ENCODE measurements at places on chromosomes 16 and 17.
A peak's percentile ranks its signal among the peaks of the same experiment; 100 is the strongest.

DNA sequence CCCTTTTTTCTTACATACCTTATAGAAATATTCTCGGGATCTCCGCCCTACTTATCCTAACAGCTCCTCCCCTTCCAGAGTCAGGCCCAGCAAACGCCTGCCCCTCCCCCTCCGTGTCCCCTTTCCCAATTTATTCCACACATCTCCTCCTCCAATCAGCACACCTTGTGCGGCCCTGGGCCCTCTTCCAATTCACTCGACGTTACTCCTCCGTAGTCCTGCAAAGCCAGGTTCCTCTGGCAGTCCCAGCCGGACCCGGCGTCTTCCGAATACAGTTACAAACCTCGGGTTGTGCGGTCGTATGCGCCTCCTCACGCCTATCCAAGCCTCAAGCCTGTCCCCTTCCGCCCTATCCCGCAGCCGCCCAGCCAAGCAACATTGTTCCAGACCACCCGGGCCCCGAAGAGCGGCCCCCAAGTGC, 677 bp downstream of the CBX1 start:
- no peak for DNase-seq

- peak; percentile 81 for DNase-seq
Measured at GRCh38 chr17:27381007-27381501, 75.2 kb upstream of the KSR1 start.

- no peak for DNase-seq
Measured at GRCh38 chr16:62249069-62249468, 212.8 kb upstream of the CDH8 start.

DNA sequence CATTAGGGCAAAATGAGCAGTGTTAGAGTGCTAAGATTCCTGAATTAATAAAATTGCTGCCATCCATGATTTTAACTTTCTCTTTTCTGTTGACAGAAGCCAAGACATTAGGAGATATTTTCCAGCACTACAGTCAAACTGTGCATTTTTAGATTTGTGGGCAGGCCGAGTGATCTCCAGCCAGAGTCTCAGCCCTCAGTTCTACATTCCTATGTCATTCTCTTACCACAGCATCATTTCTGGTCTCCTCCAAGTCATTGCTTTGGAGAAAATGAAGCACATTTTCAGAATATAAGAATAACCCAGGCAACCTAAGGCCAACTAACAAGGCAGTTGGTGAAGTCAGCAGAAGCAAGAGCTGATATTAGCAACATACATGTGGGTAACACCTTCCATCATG, 74.6 kb upstream of the NUDT7 start:
- no peak for DNase-seq

DNA sequence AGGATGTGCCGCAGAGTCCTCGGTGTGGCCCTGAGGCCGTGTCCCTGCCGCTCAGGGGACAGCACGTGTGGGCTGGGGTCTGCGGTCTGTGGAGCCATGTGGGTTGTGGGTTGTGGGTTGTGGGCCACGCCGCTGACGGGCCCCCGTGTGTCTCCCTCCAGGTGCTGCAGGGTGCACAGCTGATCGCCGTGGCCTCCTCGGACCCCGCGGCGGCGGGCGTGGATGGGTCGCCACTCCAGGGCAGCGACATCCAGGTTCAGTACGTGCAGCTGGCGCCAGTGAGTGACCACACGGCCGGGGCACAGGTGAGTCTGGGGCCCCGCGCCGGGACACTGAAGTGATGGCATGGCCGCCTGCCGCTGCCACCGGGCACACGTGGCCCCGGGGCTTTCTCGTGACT, 120.7 kb downstream of the BANP start:
- no peak for DNase-seq

DNA sequence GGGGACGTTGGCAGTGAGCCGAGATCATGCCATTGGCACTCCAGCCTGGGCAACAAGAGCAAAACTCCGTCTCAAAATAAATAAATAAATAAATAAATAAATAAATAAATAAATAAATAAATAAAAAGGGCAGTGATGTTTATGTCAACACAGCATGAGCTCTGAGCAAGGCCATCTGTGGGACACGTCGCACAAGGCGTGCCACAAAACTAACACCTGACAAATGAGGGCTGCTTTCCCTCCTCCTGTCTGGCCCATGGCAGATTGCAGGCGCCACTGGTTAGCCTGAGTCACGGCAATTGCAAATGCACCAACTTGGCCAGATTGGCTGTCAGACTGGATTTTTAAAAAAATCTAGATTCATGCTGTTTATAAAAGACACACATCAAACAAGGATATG, 25.9 kb upstream of the SPNS3 start:
- DNase-seq, result no peak

GRCh38 chr16:78199325-78200022, 100.0 kb downstream of the WWOX start:
- no peak for DNase-seq

- no peak for DNase-seq
Measured at GRCh38 chr16:22027633-22028032, 19.7 kb downstream of the MOSMO start.

DNA sequence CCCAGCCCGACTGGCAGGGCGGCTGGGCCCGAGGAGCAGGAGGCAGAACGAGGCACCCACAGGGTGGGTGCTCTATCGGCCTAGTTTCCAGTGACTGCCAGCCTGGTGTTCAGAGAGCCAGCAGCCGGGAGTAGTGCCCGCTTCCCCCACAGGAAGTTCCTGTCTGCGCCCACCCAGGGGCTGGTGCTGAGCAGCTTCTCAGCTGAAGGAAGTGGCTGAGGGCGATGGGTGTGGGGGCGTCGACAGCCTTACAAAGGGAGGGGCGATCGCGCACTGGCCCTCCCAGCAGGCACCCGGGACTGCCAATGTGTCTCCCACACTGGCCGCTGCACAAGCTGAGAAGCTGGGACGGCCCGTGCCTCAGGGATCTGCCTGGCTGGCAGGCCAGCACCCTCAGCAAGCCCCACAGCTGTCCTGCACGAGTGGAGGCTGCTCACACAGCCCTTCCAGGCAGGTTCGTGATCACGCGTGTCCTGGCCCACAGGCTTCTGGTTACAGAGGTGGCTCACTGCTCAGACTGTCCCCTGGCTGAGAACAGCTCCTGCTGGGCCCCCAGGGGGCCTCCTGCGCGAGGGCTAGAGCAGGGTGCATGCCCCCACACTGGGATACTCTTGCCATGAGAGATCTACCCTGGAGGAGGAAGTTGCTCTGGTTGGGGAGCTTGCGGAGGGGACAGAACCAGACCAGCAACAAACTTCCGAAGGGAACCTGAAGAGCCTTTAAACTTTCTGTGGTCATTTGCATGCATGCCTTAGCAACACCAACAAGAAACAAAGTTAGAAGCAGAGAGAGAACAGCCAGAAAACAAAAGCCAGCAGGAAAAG, 2.5 kb downstream of the RNF166 start:
- DNase-seq, result no peak

- DNase-seq, result no peak
Measured at GRCh38 chr17:72538901-72539352, 418.1 kb downstream of the SOX9 start.

GRCh38 chr16:79647586-79647985, 47.0 kb upstream of the MAF start:
- no peak for DNase-seq

DNA sequence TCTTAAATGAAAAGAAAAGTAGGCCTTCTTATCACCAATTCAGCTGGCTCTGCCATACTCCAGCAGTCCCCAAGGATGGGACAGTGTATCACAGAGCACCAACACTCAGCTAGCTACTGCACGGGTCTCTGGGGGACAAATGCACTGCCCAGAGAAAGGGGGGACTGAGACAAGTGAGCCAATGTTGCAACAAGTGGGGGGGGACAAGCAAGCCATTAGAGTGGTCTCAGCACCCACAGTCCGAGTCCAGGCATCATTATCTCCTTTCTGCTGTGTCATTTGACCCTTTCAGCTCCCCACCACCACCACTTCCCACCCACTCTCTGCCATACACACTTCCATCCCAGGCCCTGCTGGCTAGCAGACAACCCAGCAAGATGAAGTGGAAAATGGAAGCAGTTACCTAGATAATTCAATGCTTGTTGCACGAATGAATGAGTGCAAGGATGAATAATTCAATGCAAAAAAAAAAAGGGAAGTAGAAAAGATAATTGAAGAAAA, 7.0 kb downstream of the TMEM132E start:
- DNase-seq, result no peak

DNA sequence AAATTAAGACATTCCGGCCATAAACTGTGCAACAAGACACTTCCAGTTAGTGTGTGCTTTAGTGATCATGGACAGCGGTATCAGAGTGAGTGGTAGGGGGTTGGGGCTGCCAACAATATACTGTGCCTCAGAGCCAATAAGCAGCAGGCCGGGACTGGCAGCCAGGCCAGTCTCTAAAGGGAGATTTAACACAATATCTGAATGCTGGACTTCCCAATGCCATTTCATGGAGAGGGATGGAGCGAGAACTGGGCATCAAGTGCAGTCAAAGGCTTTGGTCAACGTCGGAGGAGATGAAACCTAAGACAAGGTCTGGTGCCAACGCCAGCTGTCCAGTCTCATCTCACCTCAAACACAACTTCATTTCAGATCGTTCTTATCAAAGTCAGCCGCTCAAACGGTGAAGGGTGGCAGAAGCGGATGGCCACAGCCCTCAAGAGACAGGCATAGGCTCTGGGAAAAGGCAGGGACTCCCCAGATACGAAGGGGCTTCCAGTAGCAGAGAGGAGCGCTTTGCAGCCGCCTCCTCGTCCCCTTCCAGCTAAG, 935 bp downstream of the USP32 start:
- DNase-seq, result no peak

GRCh38 chr16:65600046-65600445, 478.2 kb upstream of the CDH11 start:
- no peak for DNase-seq

DNA sequence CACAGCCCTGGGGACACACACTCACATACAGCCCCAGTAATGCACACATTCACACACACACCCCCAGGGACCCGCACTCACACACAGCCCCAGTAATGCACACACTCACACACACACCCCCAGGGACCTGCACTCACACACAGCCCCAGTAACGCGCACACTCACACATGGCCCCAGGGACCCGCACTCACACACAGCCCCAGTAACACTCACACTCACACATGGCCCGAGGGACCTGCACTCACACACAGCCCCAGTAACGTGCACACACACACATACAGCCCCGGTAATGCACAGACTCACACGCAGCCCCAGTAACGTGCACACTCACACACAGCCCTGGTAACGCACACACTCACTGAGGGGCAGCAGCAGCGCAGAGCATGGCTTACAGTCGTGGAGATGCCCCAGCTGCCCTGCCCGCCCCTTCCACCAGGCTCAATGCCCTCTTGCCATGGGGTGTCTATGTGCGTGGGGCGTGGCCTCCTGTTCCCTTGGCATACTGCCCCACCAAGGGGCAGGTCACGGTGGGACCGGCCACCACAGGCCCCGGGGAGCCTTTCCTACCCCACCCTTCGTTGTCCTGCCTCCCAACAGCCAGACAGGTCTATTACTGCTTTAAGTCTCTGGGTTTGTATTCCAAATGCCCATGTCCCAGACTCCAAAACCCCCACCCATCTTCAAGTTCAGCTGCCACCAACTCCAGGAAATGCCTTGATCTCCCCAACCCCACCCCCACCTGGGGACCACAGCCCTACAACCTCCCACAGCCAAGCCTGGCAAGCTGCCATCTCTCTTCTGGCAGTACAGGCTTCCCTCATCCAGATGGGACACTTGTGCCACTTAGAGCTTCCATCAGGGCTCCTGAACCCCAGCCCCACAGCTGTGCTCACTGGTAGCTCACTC, 2.7 kb downstream of the CCDC102A start:
- no peak for DNase-seq

GRCh38 chr16:72247821-72248253, 75.9 kb upstream of the PMFBP1 start:
- no peak for DNase-seq

DNA sequence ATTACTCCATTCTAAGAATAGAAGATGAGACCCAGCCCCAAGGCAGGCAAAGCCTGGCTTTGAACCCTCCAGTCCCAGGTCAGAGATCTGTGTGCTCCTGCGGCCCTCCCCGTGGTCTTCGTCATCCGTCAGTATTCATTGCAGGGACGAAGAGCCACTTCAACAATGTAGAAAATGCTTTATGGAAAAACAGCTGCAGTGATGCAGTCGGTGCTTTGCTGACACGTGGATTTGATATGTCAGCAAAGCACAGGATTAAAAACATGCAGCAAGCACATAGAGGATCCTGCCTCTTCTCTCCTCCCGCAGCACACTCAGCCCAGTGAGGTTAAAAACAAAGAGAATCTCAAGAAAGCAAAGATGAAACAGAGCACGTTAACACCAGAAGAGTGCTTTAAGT, 117.1 kb upstream of the AXIN2 start:
- no peak for DNase-seq

- DNase-seq, result no peak
Measured at GRCh38 chr16:54006693-54007092, 279.9 kb downstream of the IRX3 start.

DNA sequence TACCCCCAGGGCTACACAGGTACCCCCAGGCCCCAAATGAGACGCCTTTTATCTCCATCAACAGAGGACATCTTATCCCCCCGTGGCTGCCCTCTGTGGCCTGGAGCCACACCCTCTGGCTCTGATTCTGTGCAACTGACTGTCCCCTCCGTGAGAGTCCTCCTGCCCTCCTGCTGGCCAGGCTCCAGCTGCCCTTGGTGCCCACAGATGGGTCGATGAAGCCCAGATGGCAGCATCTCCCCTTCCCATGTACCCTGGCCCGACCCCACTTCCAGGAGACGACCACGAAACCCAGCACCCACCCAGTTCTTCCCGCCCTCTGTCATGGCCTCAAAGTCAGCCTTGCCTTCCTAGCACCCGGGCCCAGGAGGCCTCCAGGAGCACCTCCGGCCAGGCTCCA, 9.6 kb upstream of the KRTAP17-1 start:
- DNase-seq, result no peak
